ENCODE measurements at places on chromosomes 3 and 15. TPM values are rescaled to one million over a fixed set of nuclear protein-coding genes. Genes with fewer than 3 reads are reported as not detected.

DNA sequence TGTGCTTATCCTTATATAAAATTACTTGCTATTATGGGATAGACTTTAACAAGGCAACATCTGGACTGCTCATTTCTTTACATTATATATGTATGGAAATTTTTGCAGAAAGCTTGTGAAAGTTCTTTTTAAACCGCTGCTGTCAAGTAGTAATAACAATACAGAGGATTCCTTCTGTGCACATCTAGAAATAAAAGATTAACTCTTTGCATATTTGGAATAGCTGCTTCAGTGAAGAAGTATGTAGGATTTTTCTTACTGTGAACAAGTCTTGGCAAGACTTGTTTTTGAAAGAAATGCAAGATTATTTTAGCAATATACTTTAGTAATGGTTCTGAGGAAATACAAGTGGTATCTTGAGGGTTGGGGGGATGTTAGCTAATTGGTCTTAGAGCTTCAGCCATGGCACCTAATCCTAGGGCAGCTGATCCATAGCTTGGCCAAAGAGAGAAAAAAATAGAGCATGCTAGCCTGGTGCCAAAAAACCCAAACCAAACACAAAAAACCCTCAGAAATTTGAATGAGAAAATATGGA, 4.3 kb downstream of the PRKCI start:
- no peak for DNase-seq

DNA sequence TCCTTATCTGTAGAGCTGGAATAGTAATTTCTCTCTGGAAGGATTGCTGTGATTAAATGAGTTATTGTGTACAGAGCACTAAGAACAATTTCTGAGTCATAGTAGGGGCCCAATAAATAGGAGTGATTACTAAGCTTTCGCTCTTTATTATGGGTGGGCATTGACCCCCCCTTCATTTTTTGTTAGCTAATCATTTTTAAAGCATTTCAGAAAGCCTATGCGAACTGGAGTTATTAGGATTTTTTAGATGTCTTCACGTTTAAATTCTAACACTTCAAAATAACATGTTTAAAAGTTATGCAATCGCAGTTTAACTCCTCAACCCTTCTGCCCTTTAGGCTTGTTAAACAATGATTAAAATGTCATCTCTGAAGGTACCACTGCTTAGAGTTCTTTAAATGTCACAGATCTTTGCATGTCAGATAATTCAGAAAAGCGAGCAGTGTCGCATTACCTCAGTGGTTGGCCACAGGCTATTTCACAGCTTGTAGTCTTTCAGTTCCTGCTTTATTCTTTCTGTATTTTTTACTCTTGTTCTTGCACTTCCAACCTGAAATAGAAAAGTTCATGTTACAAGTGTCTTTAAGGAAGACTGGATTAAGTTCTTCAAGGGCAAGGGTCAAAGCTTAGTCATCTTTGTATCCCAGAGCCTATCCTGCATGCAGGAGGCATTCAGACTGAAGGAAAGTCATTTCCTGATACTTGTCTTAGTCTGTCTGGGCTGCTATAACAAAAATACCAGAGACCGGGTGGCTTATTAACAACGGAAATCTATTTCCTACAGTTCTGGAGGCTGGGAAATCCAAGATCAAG, 102.9 kb downstream of the FNDC3B start:
- DNase-seq = peak; percentile 81

- DNase-seq = no peak
Measured at GRCh38 chr3:129504471-129505100, 23.9 kb upstream of the RHO start.

DNA sequence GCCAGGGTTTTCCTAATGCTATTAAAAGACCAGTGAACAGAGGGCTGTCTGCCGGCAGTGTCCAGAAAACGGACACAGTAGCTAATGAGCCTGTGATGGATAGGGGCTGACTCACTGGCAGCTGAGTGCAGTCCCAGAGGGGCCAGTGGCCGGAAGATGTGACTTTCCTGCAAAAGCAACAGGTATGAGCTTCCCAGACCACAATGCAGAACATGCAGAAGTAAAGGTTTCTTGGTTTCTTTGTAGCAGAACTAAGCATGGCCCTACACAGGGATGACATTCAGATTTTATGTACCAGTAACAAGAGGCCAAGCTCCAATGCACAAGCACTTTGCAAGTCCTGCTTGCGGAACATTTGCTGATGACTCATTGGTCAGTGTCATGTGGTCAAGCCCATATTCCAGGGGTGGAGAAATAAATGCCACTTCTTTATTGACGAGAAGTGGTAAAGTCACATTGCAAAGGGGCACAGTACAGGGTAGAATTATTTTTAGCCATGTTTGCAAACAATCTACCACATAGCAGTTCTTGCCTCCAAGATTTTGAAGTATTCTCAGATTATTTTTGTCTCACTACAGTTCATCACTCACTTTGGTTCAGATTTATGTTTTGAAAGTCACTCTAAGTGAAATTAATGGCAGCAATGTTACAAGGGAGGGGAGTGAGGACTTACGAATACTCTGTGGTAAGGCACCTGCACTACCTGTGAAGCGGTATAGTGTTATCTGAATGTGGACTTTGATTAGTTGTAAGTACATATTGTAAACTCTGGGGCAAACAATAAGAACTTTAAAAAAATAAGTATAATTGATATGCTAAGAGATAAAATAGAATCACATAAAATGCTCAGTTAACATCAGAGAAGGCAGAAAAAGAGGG, 263.3 kb downstream of the ABHD5 start:
- DNase-seq = peak; percentile 19

DNA sequence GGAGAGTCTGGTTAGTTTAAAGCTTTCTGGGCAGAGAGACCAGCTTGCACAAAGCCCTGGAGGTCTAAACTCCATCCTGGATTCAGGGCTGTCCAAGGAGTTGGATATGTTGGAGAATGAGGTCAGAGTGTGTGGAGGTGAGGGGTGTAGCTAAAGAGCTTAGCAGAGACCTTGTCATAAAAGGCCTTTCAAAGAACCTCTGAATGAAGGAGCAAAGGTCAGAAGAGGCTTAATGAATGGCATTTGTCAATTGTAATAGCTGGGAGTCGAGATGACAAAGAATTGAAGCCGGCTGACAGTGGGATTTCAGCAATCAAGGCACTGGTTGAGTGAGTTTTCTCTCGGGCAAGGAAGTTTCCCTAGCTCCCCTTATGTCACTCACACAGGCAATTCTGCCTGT, 202.6 kb downstream of the PDCD6IP start:
- DNase-seq = no peak

- no peak for DNase-seq
Measured at GRCh38 chr15:38600236-38600635, 35.6 kb upstream of the RASGRP1 start.

The GASK1A gene
- total RNA-seq = 0.08 TPM

The SEMA5B gene
- not detected for total RNA-seq

The ACP3 gene
- not detected for total RNA-seq
